A549 treated with Mapracorat at 1 μM for 4 hours (cell line): ENCODE measurements at places on chromosomes 12 and 14. TPM values are rescaled to one million over a fixed set of nuclear protein-coding genes. Genes with fewer than 3 reads are reported as not detected.

Gene SERPINA10
- not detected in 5 replicates for total RNA-seq

Gene GPR135
- total RNA-seq: 0.70 to 1.3 TPM (median 1.0 TPM) in 5 replicates

Gene TMTC2
- total RNA-seq: 0.67 to 1.8 TPM (median 1.1 TPM) in 5 replicates

Gene MAPKAPK5
- total RNA-seq: 50.3 to 58.8 TPM (median 55.1 TPM) in 5 replicates

Gene TRPV4
- total RNA-seq: 0.06 to 0.26 TPM (median 0.14 TPM) in 5 replicates

Gene ZDHHC22
- 0.18 to 0.33 TPM (median 0.21 TPM) in 5 replicates for total RNA-seq

Gene ANKRD52
- total RNA-seq: 33.6 to 47.3 TPM (median 45.6 TPM) in 5 replicates

Gene KRT79
- 0.08 to 0.10 TPM in 2 of 5 replicates, not detected in the others for total RNA-seq

Gene STXBP6
- total RNA-seq: 1.8 to 2.5 TPM (median 2.0 TPM) in 5 replicates

Gene CLEC4E
- total RNA-seq: 0.15 to 0.24 TPM (median 0.17 TPM) in 4 of 5 replicates, not detected in the other

Gene REM2
- 0.35 to 0.52 TPM (median 0.45 TPM) in 5 replicates for total RNA-seq

Gene DIO2
- total RNA-seq: 1.6 to 3.6 TPM (median 2.9 TPM) in 5 replicates

Gene GALNT8
- total RNA-seq: not detected in 5 replicates

Gene GPR132
- total RNA-seq: 0.40 to 0.70 TPM (median 0.56 TPM) in 5 replicates

Gene CLEC14A
- not detected in 5 replicates for total RNA-seq

Gene HOXC11
- total RNA-seq: 0.62 to 0.92 TPM (median 0.85 TPM) in 5 replicates

Gene PTCSC3
- not detected in 5 replicates for total RNA-seq

Gene DYRK2
- 8.9 to 13.3 TPM (median 11.1 TPM) in 5 replicates for total RNA-seq

Gene ARHGAP9
- total RNA-seq: 0.19 to 0.83 TPM (median 0.35 TPM) in 5 replicates

Gene CCDC196
- total RNA-seq: not detected in 5 replicates

Gene SOX5
- not detected in 5 replicates for total RNA-seq

Gene CNTN1
- 35.1 to 66.0 TPM (median 51.4 TPM) in 5 replicates for total RNA-seq

Gene TDG
- 22.4 to 29.9 TPM (median 27.1 TPM) in 5 replicates for total RNA-seq

Gene INSM2
- 0.06 to 0.12 TPM (median 0.08 TPM) in 3 of 5 replicates, not detected in the others for total RNA-seq

Gene ACTR10
- total RNA-seq: 42.4 to 52.1 TPM (median 45.1 TPM) in 5 replicates

Gene EPS8
- total RNA-seq: 44.5 to 55.7 TPM (median 50.8 TPM) in 5 replicates

Gene PTPRR
- 0.20 to 0.43 TPM (median 0.32 TPM) in 5 replicates for total RNA-seq

Gene SLC10A1
- not detected in 5 replicates for total RNA-seq

Gene CMA1
- total RNA-seq: not detected in 5 replicates

Gene AHSA1
- total RNA-seq: 209 to 283 TPM (median 230 TPM) in 5 replicates

Gene CPNE6
- not detected in 5 replicates for total RNA-seq

Gene RIN3
- 16.8 to 23.2 TPM (median 21.4 TPM) in 5 replicates for total RNA-seq

Gene LRP1
- 14.7 to 19.0 TPM (median 15.1 TPM) in 5 replicates for total RNA-seq

Gene CD163
- 0.09 TPM in 1 of 5 replicates, not detected in the others for total RNA-seq

Gene SNRNP35
- total RNA-seq: 16.8 to 21.8 TPM (median 19.8 TPM) in 5 replicates

Gene FKBP4
- 86.2 to 103 TPM (median 101 TPM) in 5 replicates for total RNA-seq

Gene BDKRB1
- 0.30 to 0.68 TPM (median 0.47 TPM) in 5 replicates for total RNA-seq

Gene NANOG
- not detected in 5 replicates for total RNA-seq

Gene EFS
- total RNA-seq: not detected in 5 replicates

Gene CDKN3
- 68.7 to 81.6 TPM (median 78.7 TPM) in 5 replicates for total RNA-seq

Gene C1QL4
- total RNA-seq: 4.3 to 6.9 TPM (median 6.6 TPM) in 5 replicates

Gene PTPRQ
- 0.01 to 0.02 TPM (median 0.01 TPM) in 3 of 5 replicates, not detected in the others for total RNA-seq
